Activated CD8-positive, alpha-beta T cell treated with anti-CD3 and anti-CD28 coated beads for 36 hours (primary cell): ENCODE measurements at places on chromosomes 13 and 19.

DNA sequence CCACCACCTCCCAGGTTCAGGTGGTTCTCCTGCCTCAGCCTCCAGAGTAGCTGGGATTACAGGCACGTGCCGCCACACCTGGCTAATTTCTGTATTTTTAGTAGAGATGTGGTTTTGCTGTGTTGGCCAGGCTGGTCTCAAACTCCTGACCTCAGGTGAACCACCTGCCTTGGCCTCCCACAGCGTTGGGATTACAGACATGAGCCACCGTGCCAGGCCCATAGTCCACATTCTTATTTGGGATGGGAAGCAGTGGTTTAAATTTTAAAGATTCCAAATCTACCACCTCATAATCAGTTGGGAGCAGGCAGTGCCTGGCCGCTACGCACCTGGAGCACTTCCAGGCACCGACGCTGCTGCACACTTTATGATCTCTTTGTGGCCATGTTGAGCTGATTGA lies 160.6 kb upstream of the SOX1 start:
- no peak for DNase-seq

DNA sequence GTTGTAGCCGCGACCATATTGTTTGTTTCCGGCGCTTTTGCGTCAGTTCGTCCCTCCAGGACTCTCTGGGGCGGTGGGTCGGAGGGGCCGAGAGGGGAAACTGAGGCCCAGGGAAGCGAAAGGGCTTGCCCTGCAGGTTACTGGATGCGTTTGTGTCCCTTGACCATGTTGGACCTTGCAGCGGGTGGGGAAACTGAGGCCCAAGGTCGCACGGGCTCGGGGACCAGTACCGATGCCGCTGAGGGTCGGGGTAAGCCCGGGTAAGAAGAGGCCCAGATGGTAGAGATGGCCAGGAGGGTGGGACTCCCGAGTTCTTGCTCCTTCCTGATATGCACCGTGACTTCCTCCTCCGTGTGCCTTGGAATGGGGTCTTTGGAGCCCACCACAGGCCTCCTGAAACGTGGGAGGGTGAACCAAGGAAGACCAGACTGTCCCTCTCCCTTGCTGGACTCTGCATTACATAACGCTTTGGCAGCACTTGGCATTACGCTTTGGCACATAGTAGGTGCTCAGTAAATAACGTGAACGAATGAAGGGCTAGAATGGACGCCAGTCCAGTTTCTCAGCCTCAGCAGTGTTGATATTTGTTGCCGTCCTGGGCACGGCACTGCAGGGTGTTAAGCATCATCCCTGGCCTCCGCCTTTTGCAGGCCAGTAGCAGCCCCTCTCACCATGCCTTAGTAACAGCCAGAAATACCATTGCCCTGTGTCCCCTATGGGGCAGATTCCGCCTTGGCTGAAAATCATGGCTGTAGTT lies 743 bp downstream of the CHAF1A start:
- DNase-seq, result peak; percentile 36

- no peak for DNase-seq
These were observed 86.1 kb downstream of the DHRS12 start for GRCh38 chr13:51717786-51718398.

DNA sequence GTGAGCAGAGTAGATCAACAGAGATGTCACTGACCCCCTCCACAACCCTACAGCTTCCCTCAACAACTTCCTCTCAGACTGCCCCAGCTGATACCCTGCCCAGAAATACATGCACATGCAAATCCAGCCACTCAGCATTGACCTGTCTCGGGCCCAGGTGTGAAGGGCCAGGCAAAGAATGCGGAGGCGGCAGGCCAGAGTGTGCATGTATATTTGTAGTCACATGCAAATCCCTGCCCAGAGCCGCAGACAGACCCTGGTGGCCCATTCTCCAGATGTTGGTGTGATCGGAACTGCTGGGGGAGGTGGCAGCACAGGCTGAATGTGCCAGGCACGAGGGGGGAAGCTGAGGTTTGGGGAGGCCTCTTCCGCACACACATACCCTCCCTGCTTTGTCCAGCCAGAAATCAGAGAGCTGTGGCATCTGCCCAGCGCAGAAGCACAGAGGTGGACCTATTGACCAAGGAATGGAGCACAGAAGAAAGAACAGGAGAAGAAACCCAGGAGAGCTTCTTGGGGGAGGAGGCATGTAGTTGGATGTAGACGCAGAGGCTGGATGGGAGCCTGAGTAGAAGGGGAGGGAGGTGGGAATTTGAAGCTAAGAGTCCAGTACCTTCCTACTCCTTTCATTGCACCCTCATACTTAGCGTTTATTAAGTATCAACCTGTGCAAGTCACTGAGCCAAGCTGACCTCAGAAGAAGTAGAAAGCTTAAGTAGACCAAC lies 14.4 kb downstream of the MEF2B start:
- no peak for DNase-seq

DNA sequence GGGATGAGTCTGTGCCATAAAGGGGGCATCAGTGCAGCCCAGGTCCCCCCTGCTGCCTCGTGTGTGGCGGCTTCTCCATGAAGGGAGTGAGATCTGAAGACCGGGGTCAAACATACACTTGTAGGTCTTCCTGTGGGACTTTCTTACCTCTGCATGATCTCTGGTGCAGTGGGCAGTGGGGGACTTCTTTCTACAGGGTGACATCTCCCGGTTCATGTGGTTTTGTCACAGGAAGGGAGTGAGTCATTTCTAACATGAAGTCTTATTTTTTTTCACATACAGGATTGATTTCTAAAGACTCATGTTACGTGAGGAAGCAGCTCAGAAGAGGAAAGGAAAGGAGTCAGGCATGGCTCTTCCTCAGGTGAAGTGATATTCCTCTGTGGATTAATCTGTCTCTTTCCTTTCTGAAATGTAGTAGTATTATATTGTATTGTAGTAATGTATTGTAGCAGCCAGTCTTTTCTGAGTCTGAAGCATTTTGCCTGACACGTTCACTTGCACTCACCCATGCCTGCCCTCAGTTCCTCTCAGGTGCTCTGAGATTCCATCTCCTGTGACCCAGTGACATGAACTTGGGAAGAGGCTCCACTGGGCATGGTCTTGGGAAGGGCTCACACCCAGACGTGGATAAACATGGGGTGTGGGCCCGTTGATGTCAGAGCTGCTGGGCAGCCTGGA lies 15.7 kb downstream of the ZNF808 start:
- peak; percentile 77 for DNase-seq

DNA sequence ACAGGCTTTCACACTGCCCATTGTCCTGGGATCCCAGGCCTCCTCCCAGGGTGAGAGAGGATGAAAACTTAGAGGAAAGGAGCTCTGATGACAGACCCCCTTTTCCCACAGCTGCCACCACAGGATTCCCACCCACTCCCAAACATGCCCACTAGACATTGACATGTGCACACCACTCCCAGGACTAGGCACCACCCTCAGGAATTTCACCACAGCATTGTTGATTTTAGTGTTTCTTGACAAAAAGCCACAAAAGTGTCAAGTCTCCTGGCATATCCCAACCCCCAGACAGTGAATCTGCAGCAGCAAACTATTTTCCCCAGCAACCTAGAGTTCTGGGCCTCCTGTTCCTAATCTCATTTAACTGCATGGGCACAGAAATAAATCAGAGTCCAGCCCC lies 10.1 kb downstream of the ZNF714 start:
- no peak for DNase-seq

- no peak for DNase-seq
These were observed 25.4 kb upstream of the ZMYM5 start for GRCh38 chr13:19888799-19889198.
